ENCODE measurements at places on chromosomes 13 and 19. TPM values are rescaled to one million over a fixed set of nuclear protein-coding genes. Genes with fewer than 3 reads are reported as not detected.

The ZNF805 gene
- total RNA-seq: 20.8 TPM

The SIGLEC5 gene
- not detected for total RNA-seq

The TPP2 gene
- total RNA-seq: 56.3 TPM

The CDX2 gene
- not detected for total RNA-seq

The FPR1 gene
- not detected for total RNA-seq

The KLK14 gene
- not detected for total RNA-seq

The PTH2 gene
- total RNA-seq: not detected

The GFY gene
- not detected for total RNA-seq

The WASF3 gene
- total RNA-seq: 16.2 TPM

The PLIN3 gene
- total RNA-seq: 150 TPM

The OR4F17 gene
- total RNA-seq: not detected

The CYP2B6 gene
- not detected for total RNA-seq

The KLF1 gene
- total RNA-seq: not detected

The SPATA13 gene
- total RNA-seq: 5.7 TPM

The SELENOV gene
- not detected for total RNA-seq

The CRX gene
- total RNA-seq: not detected

The FBXL3 gene
- total RNA-seq: 54.2 TPM

The ZNF296 gene
- total RNA-seq: 0.26 TPM

The SCGB2B2 gene
- total RNA-seq: not detected

The WDR87 gene
- total RNA-seq: not detected

The POU2F2 gene
- 0.49 TPM for total RNA-seq

The PDE4C gene
- 0.20 TPM for total RNA-seq

The GNG8 gene
- total RNA-seq: not detected

Data from pulmonary artery endothelial cell (primary cell).